Lung microvascular endothelial cell (primary cell): ENCODE measurements at places on chromosomes 5 and 9.

GRCh38 chr5:138336952-138337684 lies 948 bp upstream of the FAM53C start:
- DNase-seq: no peak

- no peak for DNase-seq
These were observed 59.6 kb downstream of the ATG10 start for GRCh38 chr5:82031220-82032119.

DNA sequence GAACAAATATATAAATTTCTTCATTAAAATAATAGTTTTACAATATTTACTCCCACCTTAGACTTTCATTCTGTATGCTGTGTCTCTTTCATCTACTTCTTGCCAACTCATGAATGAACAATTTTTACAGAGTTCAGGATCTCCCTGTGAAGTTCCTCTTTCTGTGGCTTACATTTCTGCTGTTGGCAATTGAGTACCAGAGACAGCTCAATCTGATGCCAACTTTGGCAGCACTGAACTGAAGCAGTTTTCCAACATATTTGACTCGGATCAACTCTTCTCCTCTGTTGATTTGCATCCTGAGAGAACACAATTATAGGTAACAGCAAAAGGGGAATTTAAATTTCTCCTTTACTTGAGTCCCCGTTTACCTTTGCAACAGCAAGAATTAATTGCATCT lies 1262.2 kb downstream of the EFNA5 start:
- no peak for DNase-seq

GRCh38 chr5:152542741-152543140 lies 137.7 kb upstream of the NMUR2 start:
- DNase-seq: peak; percentile 44

DNA sequence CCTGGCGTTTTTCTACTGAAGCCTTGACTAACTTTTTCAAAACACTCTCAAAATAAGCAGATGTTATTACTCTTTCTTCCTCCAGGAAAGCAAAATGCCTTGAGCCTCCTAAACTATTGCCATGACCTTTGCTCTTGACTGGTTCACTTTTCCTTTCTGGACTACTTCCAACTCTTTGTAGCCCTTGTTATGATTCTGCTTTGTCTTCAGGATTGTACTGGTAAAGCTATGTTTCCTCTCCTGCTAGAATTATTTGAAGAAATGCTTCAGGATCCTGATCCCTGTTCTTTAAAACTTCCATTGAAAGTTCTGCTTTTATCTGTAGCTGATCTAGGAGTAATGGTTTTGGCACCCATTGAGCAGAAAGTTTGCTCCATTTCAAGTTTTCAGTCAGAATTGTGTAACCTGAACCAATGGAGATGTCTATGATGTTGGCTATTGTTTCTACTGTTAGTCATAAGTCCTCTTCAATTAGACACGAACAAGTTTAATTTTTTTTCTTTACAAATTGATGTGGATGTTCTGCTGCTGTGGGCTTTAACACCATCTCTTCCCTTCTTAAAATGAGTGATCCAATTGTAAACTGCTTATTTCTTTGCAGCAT lies 1356.4 kb downstream of the EFNA5 start:
- DNase-seq: no peak

- DNase-seq: no peak
These were observed 180.2 kb downstream of the AUH start for GRCh38 chr9:91181541-91181940.

GRCh38 chr5:66306844-66307315 lies 162.8 kb downstream of the SREK1 start:
- no peak for DNase-seq

- peak; percentile 85 for DNase-seq
These were observed 3.1 kb downstream of the CXXC5 start for GRCh38 chr5:139651043-139651834.

GRCh38 chr9:117775591-117775990 lies 71.4 kb downstream of the TLR4 start:
- no peak for DNase-seq

GRCh38 chr5:15008921-15009320 lies 137.3 kb upstream of the ANKH start:
- no peak for DNase-seq

DNA sequence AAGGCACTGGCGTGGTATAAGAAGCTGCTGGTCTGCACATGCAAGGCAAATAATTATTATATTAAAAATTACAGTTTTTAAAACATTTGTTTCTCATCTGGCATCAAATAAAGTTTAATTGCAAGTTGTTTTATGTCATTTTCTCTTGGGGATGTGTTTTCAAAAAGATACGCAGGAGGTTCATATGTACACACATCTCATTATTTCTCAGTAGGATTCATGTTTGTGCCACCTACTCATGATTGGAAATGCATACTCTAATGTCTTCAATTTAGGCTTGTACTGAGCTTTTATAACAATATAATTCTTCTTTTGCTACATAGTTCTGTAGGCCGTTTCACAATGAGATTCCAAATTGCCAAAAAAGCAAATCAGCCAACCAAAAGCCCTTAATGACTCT lies 244.2 kb upstream of the MEF2C start:
- no peak for DNase-seq

GRCh38 chr5:176461349-176461748 lies 13.2 kb downstream of the FAF2 start:
- DNase-seq: no peak

DNA sequence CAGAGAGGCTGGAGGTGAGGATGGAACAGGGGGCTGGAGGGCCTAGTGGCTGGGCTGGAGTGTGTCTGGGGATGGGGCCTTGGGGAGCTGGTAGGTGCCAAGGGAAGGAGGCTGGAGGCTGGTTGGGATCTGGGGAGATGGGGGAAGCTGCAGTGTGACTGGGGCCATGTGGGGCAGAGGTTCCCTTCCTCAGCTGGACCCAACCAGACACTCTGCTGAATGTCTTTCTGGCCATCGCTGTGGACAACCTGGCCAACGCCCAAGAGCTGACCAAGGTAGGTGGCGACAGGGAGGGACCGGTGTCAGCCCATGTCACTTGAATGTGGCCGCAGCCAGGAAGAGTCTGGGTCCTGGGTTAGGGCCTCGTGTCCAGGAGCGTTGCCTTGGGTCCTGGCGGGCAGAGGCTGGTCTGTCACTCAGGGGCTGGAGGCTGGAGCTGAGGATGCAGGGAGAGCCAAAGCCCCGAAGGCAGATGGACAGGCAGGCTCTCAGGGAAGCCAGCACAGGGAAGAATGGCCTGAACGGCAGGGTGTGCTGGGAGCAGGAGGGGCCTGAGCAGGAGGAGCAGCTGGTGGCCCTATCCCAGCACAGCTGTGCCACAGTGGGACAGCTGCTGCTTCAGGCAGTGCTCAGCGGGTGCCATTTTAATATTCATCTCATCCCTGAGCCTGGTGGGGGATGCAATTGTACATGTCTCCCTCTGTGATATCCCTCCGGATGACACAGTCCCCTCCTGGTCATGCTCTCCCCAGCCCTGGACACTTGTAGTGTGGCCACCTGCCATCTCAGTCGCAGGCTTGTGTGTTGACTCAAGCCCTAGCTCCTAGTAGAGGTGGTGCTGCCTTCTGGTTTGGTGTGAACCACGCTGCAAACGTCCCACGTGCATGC lies 132.5 kb downstream of the CACNA1B start:
- no peak for DNase-seq

DNA sequence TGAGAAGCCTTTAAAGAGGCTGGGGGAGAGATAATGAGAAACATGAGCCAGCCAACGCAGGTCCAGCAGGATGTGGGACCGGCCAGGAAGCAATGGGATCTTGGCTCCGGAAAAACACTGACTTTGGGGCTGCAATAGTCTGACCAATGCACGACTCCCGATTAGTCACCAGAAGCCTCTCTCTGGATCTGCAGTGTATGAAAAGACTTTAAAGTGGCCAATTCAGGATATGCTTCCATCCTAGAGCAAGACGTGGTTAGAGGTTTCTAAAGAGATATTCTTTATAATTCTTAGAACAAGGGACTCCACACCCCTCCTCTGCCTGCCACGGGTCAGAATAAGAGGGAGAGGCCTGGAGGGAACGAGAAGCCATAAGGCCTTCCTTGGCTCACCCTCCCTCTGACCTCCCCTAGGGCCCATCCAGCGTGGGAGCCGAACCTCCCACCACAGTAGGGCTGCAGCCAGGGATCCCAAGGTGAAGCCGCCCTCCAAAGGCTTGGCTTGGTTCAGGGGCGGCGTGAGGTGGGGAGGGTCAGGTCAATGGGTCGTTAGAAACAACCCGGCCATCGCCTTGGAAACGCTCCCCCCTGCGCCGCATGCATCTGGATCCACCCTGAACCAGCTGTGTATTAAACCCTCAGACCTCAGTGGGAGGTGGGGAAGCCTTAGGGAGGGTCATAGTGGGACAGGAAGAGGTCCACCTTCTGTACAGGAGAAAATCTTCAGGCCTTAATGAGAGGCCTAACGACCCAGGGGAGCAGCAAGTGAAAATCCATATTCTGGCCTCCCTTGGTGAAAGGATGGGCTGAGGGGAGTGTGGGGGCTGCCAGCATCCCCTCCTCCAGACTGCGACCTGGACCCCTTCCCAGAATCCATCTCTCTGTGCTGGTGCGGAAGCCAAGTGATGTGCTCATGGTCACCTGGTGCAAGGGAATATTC lies 11.1 kb downstream of the FGF1 start:
- DNase-seq: peak; percentile 88

GRCh38 chr9:2093920-2094597 lies 78.9 kb downstream of the SMARCA2 start:
- peak; percentile 71 for DNase-seq

- DNase-seq: peak; percentile 13
These were observed 64.1 kb downstream of the PLAC8L1 start for GRCh38 chr5:146041180-146041789.
